Suppressor macrophage treated with lipopolysaccharide for 1 hour (primary cell): ENCODE measurements at places on chromosomes 16 and 17.
A peak's percentile ranks its signal among the peaks of the same experiment; 100 is the strongest.

- no peak for DNase-seq
Measured at GRCh38 chr17:16444258-16444886, 29.0 kb downstream of the TRPV2 start.

DNA sequence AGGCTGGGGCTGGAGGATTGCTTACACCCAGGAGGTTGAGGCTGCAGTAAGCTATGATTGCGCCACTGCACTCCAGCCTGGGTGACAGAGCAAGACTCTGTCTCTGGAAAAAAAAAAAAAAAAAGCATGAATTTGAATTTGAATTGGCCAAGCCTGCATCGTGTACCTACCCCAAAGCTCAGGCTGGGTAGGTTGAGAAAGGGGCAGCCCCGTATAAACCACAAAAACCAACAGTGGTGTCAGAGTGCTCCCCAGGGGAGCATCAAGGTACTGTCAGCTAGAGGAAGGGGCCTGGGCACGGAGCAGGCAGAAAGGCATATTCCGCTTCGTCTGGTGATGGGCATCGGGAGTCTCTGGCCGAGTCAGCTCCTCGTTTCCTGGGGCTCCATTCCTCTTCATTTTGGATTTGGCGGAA, 40.9 kb downstream of the RAP1GAP2 start:
- DNase-seq, result no peak

DNA sequence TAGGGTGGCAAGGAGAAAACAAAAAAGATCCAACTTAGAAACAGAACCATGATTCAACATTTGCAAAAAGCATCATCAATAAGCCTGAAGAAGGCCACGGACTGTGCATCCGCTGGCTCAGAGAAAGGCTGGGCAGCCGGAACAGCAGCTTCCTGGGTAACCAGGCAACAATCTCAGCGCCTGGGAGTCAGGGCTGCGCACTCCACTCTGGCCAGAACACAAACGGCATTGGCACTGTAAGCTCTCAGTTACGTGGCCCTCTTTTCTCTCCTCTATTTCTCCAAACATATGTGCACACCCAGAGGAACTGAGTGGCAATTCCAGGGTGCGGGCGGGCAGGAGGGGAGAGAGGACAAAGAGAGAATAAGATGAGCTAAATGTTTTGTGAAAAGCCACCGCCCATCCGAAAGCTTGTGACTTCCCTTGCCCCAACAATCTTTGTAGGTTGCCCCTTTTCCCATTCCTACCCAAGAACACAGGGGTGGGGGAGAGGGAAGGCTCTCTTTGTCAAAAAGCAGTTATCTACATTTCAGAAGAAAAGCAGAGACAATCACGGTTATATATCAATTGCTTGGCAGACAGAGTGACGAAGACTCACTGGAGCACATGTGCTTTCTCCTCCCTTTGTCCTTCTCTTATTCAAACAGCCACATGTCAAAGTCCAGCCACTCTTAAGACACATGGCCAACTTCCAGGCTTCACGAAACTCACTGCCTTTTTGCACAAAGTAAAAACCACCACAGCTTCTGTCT, 6.6 kb upstream of the GHDC start:
- DNase-seq, result no peak

DNA sequence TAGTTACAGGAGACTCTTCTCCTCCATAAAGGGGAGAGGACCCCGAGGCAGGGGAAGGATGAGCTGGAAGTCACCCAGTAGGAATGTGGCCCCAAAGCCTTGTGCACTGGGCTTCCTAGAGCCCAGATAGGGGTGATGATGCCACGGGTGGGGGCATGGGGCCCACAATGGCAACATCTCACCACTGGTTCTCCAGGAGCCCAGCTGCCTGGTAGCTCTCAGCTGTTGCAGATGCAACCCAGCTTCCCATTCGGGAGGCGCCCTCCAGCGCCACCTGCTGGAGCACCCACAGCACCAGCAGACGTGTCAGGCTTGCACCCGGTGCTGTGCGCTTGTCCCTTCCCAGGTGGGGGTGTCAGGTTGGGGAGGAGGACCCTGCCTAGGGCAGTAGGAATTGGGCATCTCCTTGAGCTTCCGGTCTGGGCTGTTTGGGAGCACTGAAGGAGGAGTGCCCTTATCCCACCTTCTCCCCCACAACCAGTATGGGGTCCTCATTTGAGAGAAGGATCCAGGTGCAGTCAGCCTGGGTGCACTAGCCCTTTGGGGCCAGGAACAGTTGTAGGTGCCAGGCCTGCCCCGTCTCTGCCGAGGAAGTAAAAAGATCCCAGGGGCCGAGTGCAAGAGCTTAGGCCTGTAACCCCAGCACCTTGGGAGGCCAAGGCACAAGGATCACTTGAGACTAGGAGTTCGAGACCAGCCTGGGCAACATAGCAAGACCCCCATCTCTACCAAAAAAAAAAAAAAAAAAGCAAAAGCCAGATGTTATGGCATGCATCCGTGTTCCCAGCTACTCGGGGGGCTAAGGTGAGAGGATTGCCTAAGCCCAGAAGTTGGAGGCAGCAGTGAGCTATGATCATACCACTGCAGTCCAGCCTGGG, 14.4 kb downstream of the CDIPT start:
- DNase-seq, result peak; percentile 89

GRCh38 chr16:49851468-49851787, 4.5 kb downstream of the ZNF423 start:
- no peak for DNase-seq

DNA sequence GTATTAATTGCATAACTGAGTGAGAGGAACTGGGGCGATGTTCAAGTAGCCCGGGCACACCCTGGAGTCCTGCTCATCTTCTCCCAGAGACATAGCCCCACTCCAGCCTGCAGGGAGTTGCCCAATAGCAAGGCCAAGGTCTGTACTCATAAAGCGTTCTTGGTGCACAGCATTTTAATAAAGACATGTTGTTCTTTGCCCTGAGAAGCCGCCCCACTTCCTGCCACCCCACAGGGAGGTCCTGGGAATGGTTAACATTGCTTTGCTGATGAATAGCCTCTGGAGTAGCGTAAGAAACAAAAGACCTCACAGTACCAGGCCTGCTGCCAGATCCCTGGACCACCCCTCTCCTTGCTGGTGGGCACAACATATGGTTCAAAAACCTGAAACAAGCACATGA, 21.6 kb upstream of the CDH1 start:
- no peak for DNase-seq

- DNase-seq, result no peak
Measured at GRCh38 chr16:1677339-1677738, 740 bp upstream of the JPT2 start.

GRCh38 chr16:2977440-2977839, 2.8 kb downstream of the PKMYT1 start:
- DNase-seq, result no peak

GRCh38 chr17:43924558-43924957, 17.2 kb upstream of the MPP2 start:
- DNase-seq, result no peak

DNA sequence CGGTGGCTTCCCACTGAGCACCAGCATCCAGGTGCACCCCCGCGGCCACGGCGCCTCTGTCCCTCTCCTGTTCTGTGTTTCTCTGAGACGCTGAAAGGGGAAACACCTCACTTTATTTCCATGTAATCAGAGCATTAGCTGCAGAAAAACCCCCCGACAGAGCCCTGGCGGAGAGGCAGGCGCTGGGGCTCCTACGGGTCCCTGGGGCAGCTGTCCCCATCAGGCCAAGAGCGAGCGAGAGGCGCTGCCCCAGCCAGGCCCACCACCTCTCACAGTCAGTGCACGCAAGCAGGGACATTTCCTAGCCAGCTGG, 27.1 kb upstream of the CHMP6 start:
- no peak for DNase-seq

DNA sequence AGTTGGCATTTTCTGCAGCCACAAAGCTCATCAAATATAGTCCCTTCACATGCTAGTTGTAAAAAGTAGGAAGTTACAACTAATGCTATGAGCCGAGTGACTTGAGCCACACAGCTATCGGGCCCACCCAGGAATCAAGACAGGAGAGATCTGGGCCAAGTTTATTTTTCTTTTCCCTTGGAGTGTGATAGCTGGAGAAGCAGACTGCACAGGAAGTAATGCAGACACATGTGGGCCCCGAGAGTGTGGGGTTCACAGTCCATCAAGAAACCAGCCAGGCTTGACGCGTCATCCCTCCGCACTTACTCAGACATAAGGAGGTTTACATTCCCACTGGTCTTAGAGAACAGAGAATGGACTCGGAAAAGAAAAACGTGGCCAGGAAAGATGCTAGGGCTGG, 403.1 kb upstream of the CDH11 start:
- no peak for DNase-seq

DNA sequence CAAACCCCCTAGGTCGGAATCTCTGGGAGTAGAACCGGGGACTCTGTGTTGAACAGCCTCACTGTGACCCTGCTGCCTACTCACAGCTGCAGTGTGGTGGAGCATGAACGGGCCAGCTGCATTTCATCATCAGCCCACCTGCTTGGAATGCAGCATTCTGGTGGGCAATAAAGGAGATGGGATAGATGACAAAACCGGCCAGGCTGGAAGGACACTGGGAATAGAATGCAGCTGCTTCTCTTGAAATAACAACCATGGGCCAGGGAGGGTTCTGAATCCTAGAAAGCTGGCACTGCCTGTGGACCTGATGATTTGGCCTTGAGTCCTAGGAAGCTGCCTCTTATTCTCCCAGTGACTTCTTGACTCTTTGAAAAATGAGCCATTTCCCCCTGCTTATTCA, 23.5 kb downstream of the CFAP97D1 start:
- DNase-seq, result no peak

DNA sequence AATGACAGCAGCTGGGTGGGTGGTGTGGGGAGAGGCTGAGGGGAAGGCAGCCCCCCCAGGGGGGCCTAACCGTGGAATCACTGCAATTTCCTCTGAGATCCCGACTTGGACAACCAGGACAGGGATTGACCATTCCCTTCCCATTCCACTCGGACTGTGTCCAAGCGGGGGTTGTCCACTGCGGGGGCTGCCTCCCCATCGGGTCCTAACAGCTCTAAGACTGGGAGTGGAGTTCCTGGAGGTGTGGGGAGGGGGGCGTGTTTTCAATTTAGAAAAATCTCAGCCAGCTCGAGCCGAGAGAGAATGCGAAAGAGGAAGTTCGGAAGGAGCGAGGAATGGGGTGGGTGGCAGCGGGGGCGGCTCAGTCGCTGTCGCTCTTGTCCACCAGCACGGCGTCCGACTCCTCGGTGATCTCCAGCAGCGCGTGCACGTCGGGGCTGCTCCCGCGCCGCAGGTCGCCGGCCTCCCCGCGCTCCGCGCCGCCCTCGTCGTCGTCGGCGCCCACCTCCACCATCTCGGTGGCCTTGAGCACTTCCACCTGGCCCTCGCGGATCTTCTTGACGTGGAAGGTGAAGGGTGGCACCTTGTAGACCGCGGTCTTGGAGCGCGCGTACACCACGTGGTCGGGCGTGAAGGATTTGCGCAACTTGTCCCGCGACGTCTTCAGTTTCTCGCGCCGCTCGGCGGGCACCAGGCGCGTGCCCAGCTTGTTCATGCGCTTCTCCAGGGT, 16.2 kb upstream of the STAT3 start:
- DNase-seq, result peak; percentile 48

DNA sequence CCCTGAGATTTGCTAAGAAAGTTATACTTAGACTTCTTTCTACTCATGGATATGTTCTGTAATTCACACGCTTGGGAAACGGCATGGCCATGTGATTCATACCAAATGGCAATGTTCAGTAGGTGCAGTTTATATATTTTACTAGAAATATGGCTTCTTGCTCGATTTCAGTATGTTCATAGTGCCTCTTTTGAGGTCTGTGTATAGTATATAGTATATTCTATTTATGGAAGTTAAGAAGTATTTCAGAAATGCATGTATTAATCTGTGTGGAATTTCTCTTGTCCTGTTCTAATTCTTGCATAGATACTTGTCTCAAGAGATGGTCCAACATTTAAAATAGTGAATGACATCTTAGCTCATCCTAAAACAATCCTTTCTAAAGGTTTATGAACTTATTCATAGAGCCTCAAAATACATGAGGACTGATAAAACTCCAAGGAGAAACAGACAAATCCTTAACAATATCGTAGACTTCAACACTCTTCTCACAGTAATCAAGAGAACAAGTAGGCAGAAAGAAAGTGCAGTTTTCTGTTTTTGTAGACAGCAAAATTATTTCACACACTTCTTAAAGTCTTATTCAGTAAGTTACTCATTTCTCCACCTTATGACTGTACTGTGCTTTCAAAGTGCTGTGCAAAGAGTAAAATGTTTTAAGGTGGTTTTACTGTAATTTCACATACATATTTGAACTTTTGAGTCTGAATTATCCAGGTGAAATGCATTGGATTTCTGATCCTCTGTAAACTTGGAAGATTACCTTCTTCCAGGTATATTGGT, 11.1 kb downstream of the BPTF start:
- DNase-seq, result no peak

- peak; percentile 66 for DNase-seq
Measured at GRCh38 chr17:80091376-80091775, 10.0 kb upstream of the GAA start.
